ENCODE measurements at places on chromosomes 5 and 9.

- no peak for DNase-seq
Measured at GRCh38 chr5:116209166-116209565, 124.3 kb downstream of the COMMD10 start.

DNA sequence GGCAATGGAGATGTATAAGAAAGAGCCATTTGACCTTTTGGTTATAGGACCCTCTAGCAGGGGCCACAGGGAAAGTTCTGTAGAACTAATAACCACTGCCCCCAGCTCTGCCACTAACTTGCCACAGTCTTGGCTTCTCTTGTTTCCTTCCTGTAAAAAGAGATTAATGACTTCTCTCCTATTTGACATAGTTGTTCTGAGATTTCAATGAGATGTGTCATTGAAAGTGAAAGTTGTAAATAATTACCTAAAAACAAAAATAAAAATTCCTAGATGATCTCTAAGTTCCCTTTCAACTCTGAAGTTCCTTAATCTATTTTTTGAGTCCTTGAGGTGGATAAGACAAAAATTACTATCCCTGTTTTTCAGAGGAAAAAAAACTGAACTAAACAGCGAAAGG is 1.4 kb upstream of the KIF12 start:
- no peak for DNase-seq

DNA sequence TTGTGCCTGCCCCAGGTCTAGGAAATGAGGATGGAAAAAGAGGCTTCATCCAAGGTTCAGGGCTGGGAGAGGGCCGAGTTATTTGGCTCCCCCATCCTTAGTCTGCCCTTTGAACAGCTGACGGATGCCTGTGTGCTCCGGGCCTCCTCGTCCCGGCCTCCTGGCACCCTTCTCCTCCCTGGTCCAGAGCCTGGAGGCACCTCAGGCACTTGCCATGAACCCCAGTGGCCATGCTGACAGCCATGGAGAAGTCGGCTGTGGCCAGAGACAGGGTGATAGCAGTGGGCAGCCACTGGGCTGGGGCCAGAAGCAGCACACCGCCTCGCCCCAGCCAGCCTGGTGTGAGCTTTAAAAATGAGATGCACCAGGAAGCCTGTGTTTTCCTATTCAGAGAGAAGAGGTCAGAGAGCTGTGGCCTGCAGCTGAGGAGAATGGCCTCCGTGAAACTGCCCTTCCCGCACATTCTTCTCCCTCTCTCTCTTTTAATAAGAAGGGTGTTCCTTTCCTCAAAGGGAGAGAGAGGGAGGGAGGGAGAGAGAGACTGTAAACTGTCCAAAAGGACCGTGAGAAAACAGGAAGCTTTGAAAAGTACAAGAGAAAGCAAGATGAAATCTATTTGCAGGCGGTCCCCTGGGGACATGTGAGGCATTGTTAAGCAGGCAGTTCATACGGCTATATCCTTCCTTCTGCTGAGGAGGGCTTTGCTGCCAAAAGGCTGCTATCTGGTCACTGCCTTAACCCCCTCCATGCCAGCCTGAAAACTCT is 55.3 kb downstream of the ZNF366 start:
- no peak for DNase-seq

DNA sequence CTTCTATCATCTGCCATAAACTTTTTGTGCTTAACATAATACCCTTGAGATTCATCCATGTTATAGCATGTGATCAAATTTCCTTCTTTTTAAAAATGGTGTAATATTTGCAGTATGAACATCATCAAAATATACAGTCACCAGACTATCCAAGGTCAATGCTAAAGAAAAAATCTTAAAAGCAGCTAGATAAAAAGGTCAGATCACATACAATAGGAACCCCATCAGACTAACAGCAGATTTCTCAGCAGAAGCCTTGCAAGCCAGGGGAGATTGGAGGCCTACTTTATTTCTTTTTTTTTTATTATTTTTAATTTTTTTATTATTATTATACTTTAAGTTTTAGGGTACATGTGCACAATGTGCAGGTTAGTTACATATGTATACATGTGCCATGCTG is 37.2 kb downstream of the FAM170A start:
- DNase-seq: no peak

GRCh38 chr5:150658121-150658520 is 2.9 kb upstream of the MYOZ3 start:
- DNase-seq: no peak
